ENCODE measurements at places on chromosomes 11 and 22.
A peak's percentile ranks its signal among the peaks of the same experiment; 100 is the strongest.

DNA sequence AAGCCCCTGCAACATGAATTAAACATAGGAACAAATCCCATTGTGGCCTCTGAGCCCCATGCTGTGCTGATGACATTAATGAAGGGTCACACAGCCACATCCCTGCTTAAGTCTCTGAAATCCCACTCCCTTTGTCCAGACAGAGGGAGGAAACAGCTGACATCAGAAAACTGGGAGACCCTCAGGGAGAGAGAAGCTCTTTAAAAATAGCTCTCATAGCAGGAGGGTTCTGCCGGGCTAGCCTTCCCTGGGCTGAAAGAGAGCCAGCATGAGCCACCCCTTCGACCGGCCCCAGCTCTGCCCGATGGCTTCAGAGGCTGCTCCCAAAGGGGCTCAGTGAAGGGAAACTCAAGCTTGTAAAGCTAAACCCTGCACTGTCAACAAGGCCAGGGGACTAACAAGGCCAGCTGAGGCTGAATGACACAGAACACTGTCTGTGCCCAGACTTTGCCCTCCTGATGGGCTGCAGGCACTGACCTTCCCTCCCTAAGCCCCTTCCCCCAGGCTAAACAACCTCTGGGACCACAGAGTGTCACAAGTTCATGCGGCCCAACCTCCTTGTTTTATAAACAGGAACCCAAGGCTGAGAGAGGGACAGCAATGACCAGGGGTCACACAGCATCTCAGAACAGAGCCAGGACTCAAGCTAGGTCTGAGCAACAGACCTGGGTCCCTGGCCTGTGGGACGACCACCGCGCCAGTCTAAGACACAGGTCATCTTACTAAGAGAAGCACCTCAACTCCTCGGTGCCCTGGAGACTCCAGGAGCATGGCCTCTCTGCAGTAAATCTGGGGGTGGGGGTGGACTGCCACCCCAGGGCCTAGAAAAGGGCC is 163.8 kb downstream of the CHST1 start:
- DNase-seq: peak; percentile 89

DNA sequence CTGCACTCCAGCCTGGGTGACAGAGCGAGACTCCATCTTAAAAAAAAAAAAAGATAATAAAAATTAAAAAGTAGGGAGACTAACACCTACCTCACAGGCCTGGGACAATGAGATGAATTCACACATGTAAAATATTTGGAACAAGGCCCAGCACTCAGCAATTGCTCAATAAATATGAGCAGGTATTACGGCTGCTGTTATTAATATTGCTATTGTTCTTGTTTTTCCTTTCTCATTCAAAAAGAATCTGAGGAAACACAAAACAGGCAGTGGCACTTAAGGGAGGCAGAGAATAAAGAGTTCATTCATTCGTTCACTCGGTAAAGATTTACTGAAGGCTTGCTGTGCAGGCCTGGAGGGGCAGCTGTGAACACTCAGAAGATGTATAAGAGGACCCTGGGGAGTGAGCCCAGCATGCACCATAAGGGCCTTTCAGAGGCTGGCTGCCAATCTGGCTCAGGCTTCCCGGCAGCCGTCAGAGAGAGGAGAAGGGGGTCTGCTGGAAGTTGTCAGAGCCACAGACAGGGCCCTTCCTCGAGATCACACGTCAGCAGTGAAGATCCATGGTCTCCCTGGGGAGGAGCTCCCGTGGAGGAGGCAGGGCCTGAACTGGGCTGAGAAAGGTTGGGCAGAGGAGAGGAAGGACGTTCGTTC is 51.6 kb upstream of the TCF20 start:
- DNase-seq: peak; percentile 83

DNA sequence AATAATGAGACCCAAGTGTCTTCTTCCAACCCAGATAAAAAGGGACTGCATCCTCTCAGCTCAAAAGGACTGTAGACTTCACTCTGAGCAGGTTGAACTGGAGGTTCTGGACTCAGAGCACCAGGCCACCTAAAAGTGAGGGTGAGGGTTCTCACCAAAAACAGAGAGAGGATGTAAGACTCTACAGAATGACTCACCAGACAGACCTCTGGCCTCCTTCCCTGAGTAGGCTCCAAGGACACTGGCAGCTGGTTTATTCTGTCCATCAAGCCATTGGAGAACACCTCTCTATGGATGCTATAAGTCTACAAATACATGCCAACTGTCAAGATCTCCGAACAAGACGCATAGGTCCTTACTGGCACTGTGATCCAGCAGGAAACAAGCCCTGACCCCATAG is 27.2 kb downstream of the FEZ1 start:
- no peak for DNase-seq

DNA sequence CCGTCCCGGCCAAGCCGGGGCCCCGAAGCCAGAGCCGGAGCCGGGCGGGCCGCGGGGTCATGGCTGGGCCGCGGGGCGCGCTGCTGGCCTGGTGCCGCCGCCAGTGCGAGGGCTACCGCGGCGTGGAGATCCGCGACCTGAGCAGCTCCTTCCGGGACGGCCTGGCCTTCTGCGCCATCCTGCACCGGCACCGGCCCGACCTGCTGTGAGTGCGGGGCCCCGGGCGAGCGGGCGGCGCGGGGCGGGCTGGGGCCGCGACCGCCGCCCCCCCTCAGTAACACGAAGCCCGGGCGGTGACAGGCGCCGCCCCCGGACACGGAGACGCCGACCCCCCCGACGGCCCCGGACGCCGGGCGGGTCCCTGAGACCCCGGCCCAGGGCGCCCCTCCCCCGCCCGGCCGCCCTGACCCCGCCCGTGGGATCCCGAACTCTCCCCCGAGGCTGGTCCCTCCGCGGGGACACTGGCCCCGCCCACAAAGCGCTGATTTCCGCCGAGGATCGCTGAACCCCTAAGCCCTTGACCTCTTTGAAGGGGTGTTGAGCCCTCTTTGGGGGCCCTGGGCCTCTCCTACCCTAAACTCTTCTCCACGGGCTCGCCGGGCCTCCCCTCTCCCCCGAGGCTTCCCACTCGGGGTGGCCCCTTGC is 389 bp downstream of the MICALL1 start:
- DNase-seq: no peak

GRCh38 chr22:45726081-45726480 is 54.4 kb downstream of the ATXN10 start:
- DNase-seq: no peak

DNA sequence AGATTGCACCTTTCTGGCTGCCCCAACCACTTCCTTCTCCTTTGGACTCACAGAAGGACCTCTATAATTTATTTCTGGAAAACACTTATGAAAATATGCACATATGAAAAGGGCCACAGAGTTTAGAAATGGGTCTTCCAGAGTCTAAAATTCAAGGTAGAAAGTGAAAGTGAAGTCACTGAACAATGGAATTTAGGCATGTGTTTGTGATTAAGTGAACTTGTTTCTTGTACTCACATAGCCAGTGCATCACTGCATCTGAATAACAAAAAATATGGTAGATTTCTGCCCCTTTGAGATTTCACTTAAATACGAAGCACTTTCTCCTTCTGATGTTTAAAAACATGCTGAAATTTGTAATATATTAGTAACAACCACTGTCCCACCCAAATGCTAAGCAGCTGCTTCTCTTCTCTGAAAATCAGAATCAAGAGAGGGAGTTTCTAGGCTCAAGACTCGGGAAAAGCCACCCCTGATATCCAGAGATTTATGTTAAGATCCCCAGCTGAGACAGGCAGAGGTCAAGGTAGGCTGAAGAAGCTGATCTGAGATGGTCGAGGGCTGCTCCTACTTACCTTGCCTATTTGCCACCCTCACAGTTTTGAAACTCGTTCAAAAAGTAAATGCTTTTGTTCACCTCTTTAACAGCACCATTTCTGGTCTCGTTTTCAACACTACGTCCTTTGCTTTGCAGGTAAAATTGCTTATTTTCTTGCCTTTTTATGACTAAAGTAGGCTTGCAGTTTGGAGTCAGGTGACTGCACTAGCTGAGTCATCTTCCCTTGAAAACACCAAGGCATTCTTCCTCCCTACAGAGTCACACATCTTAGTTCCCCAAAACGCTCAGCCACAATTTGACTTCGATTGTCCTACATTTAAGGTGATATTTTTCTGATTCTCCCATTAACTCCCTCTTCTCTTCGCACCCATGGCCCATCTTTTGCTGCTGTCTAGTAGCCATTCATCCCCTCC is at the start of gene XKR3:
Gene XKR3 (minus strand): TSS at position 696 of the 972 bp plus-strand sequence. CDS start 17,338 bp downstream, outside the sequence.
- no peak for DNase-seq

- no peak for DNase-seq
Measured at GRCh38 chr11:67657300-67657699, 6.8 kb upstream of the ACY3 start.

DNA sequence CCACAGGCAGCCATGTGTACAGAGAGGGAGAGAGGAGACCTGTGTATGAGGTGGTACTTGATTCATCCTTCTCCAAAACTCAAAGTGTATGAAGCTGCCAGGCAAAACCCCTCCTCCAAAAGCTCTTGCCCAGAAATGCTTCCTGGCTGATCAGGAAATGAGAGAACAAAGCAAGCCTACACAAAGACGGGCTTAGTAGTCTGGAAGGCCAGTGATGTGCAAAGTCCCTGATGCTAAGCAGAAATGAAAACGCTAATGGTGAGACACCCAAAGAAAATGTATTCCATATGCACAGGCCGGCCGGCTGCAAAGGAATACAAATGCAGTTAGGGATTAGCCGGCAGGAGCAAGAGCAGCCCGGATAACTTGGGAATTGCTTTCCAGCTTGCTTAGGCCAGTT is 234.9 kb upstream of the CADM1 start:
- DNase-seq: peak; percentile 75

GRCh38 chr22:49066619-49067018 is 761.1 kb downstream of the BRD1 start:
- DNase-seq: no peak

DNA sequence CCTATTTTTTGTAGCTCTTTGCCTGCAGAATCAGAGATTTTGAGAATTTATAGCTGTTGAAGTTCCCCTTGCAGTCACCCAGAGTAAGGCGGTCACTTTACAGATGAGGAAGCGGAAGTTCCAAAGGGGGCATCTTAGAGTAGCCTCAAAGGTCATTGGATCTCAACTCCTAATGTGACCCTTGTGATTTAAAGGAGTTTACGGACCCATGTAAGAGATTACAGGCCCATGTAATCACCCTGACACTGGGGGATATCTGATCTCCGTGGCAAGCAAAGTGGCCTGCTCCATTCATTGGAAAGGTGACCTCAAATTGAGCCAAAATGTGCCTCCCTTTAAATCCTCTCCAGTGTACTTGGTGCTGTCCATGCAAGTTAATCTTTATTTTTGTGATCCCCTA is 15.7 kb downstream of the P2RX3 start:
- no peak for DNase-seq

GRCh38 chr11:121228851-121229250 is 63.7 kb upstream of the SC5D start:
- DNase-seq: no peak

- DNase-seq: no peak
Measured at GRCh38 chr22:47250995-47251765, 488.7 kb downstream of the TBC1D22A start.

DNA sequence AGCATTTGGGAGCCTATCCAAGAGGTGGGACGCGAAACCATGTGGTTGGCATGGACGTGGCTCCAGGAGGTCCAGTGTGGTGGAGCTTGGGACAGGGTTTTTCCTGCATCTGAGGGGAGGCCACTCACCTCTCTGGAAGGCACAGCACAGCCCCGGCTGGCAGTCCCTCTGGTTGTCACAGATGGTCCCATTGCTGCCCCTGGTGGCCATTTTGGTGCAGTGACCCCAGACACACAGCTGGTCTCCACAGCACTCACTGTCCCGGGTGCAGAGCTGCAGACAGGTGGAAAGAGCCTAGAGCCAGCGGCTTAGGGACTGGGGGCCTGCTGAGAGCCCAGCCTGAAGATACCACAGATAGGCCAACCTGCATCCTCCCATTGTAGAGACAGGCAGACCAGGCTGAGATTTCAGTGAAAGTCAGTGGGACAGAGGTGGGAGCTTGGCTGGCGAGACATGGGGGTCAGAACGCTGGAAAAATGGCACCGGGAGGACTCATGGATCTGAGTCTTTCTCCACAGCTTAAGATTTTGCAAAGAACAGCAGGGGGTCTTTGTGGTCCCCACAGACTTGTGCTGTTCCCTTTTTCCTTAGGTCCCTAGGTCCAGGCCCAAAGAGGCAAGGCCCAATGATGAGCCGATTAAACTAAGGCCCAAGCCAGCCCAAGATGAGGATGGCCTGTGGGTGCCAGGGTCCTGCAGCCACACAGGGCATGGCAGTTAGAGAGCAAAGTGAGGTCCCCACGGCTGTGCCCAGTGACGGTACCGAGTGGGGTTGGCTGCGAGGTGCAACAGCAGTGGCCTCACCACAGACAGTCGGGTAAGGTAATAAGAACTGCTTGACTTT is 41.4 kb downstream of the DKK3 start:
- peak; percentile 90 for DNase-seq

DNA sequence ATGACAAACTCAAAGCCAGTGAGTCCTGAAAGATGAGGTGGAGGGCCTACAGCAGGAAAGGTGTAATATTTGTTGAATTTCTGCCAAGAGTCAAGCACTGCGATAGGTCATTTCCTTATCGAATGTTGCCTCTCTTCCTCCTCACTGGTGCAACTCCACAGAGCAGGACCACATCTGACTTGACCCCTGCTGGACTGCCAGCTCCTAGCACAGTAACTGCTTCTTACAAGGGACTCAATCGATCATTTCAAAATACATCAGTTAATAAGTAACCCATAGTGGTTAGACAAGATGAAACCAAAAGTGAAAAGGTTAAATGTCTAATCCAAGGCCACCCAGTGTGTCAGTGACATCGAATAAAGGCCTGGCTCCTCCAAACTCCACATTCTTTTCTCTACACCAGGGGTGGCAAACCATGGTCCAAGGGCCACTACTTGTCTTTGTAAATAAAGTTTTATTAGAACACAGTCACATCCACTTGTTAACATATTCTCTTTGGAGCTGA is 98.5 kb upstream of the CSNK2A3 start:
- no peak for DNase-seq

DNA sequence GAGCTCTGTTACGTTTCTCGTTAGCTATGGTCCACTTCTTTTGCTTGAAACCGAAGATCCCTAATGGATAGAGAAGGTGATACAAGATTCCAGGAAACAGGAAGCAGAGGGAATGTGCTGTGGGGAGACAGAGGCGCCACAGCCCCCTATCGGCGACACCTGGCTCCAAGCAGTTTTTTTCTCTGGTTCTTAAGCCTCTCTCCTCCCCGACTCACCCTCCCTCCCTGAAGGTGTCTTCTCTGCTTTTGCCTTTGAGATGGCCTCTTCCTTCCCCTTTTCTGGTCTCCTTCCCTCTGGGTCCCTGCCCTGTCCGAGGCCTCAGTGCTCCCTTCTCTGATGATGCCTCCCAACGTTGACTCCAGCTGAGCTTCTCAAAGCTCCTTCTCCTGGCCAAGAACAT is 14.2 kb upstream of the APOBEC3A start:
- no peak for DNase-seq

DNA sequence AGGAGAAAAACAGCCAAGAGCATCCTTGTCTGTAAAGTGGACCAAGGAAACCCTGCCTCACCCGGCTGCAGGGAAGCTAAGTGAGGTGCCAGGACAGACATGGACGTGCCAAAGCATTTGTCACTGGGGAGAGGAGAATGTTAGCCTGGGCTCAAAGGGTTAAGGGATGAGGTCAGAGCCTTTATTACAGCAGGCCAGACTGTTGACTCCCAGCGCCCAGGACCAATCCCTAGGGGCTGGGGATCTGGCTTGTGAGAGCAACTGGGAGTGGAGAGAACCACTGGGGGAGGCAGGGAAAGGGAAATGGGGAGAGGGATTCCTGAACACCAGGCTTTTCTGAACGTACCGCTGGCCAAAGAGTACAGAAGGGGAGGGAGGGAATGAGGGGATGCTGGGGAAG is 2.6 kb downstream of the CHRM1 start:
- no peak for DNase-seq
